ENCODE measurements at places on chromosomes 6 and 20.

DNA sequence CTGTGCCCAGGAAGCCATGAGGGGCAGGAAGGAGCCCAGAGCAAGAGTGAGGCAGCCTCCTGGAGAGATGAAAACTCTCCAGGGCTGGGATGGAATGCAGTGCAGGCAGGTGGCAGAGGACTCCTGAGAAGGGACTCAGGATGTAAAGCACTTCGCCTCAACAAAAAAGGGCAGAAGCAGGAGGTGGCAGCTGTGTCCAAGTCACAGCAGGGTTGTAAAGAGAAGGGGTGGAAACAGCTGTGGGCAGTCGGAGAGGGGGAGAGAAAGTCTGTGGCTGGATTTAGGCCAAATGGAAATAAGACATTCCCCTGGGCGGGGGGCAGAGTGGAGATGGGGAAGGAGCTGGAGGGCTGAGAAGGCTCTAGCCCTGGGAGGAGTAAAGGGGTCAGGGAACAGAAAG is 34.9 kb downstream of the CYP21A2 start:
- DNase-seq, result no peak

DNA sequence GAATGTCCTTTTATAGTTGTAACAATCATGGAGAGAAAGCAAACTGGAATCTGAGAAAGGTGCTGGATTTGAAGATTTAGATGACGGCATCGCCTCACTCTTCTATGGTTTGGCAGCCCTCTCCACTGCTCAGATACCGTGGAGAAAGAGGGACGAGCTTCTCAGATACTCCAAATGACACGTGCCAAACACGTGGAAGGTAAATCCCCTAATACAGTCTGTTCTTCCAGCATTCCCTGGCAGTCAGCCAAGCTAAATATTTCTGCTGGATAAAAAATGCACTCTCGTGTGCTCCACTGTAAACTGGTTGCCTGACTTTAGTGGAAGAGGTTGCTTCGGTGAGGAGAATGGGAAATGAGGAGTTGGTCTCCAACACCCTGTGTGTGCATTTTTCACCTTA is 16.7 kb upstream of the PRDM1 start:
- no peak for DNase-seq

- DNase-seq, result no peak
Observed at GRCh38 chr6:169251822-169252504, 1.7 kb downstream of the THBS2 start.

- no peak for DNase-seq
Observed at GRCh38 chr6:167533851-167534250, 209.0 kb downstream of the TTLL2 start.

- no peak for DNase-seq
Observed at GRCh38 chr6:53048431-53049195, 16.6 kb upstream of the FBXO9 start.

GRCh38 chr6:56638760-56639159 is 3.9 kb downstream of the DST start:
- DNase-seq, result no peak

- no peak for DNase-seq
Observed at GRCh38 chr6:90372450-90372849, 75.8 kb upstream of the BACH2 start.

DNA sequence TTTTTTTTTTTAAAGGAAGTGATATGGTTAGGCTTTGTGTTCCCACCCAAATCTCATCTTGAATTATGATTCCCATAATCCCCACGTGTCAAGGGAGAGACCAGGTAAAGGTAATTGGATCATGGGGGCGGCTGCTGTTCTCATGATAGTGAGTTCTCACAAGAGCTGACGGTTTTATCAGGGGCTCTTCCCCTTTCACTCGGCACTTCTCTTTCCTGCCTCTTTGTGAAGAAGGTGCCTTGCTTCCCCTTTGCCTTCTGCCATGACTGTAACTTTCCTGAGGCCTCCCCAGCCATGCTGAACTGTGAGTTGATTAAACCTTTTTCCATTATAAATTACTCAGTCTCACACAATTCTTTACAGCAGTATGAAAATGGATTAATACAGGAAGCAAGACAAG is 64.3 kb downstream of the ZFP64 start:
- DNase-seq, result no peak

GRCh38 chr20:46206025-46206424 is 87.9 kb downstream of the CD40 start:
- DNase-seq, result no peak

DNA sequence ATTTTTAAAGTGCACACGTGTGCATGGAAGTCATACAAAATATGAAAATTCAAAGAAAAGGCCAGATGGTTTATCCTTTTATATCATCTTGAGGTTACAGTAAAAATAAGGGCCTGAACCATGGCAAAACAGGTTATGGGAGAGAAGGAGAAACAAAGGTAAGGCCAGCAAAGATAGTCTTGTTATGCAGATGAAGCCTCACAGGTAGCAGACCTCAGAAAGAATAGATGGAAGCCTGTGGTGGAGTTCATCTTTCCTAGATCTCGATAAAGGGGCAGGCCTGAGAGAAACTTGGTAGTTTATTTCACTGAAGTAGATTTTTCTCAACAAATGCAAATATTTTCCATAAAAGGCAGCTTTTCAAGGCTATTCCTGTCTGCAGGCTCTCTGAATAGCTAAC is 693.8 kb downstream of the KHDRBS2 start:
- no peak for DNase-seq

DNA sequence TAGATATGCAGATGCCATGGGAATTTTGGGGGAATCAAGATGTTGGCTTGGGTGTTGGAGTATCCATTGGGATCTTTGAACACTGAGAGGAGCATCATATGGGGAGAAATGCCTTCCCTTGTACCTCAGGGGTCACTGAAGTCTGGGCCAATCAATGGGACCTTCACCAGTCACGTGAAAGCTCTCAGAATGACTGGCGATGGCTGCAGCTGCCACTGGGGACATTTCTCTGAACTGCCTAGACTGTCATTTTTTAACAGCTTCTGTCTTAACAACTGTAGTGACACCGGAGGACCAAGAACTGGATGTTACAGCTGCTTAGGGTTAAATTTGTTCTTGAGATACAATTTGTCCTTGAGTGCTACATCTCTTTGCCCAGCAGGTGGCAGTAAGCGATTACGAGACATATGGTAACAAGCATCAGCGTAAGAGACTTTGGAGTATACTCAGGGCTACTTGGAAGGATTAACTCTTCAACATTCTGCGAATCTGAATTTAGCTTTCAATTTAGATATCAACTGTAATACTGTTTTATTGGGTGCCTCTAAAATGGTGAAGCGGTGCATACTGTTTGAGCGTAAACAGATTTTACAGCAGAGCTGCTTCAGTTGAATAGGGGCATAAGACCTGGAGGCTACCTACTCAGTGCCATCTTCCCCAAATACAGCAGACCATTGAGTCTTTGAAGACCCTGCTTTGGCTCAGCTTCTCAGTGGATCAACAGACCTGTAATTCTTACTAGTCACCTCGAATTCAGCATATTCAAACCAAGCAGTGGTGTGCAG is 36.0 kb downstream of the CCN2 start:
- DNase-seq, result no peak

DNA sequence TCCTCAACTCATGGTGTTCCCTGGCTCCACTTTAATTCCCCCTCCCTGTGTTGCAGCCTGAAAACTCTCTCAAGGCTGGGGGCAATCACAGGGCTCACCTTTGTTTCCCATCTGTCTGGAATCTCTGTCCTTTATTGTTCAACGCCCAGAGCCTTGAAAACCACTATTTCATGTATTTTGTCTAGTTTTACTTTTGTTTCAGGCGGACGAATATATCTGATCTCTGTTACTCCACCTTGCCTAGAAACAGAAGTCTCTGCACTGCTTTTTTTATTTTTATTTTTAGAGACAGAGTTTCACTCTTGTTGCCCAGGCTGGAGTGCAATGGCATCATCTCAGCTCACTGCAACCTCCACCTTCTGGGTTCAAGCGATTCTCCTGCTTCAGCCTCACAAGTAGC is 27.6 kb downstream of the PLAGL2 start:
- no peak for DNase-seq

DNA sequence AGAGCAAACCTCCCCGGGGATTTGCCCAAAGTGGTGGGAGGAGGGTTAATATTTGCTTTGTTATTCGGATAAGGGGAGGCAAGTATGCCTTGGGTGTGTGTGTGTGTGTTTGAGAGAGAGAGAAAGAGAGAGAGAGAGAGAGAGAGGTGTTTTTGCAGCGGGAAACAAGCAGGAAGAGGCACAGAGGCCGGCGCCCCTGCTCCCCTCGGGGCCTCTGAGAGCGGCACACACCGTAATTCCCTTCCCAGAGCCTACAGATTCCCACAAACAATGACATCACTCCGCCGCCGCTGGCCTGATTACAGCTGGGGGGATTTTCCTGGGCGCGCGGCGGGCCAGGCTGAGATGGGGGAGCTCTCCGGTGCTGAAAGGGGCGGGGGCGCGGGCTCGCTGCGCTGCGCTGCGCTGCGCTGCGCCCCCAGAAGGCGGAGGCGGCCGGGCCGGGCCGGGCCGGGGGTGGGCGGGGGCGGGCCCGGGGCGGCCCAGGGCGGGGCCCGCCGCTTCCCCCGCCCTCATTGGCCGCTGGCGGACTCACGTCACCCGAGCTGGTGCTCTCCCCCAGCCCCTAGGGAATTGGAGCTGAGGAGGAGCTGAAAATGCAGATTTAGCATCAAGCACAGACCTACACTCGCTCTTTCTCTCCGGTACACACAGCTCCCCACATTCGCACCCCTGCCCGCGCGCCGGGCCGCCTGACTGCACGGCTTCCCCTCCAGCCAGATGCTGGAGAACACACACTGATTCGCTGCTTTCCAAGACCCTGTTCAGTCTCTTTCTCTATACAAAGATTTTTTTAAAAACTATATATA is at the start of gene PCSK2:
TSS of gene PCSK2 (plus strand) at position 631 of the 809 bp plus-strand sequence. CDS start 266 bp downstream, outside the sequence.
- DNase-seq, result no peak

- DNase-seq, result no peak
Observed at GRCh38 chr6:76026101-76026500, 46.4 kb downstream of the IMPG1 start.

DNA sequence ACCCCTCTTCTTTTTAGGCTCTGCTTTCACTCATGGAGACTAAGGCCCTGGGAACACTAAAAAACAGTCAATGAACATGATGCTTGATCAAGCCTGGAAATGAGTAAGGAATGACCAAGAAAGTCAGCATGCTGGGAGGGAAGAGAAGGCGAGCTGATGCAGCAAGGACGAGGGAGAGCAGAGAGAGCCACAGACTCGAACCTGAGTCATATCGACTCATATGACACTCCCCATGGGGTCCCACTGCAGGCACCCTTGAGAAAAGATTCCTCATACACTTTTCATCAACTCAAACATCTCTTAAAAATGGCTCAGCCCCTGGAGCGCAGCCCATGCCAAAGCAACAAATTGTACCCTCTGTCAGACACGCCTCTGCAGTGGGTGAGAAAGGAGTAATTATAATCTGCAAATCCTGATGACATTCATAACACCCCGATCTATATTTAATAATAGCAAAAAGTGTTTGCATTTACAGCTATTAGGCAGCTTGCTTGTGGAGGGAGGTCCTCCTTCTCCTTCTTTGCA is 127.2 kb downstream of the F13A1 start:
- DNase-seq, result no peak

DNA sequence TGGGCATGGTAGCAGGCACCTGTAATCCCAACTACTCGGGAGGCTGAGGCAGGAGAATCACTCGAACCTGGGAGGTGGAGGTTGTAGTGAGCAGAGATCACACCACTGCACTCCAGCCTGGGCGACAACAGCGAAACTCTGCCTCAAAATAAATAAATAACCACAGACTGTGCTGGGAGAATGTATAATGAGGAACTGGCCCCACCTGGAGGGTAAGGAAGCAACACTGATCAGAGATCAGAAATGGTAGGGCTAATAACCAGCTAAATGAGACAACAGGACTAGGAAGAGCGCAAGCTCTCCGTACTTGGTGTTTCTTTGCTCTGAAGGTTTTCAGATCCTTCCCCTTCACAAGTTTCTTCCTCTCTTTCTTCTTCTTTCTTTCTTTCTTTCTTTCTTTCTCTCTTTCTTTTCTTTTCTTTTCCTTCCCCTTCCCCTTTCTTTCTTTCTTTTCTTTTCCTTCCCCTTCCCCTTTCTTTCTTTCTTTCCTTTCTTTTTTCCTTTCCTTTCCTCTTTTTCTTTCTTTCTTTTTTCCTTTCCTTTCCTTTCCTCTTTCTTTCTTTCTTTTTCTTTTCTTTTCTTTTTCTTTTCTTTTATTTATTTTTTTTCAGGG is 14.6 kb downstream of the CCM2L start:
- no peak for DNase-seq

- no peak for DNase-seq
Observed at GRCh38 chr6:93746892-93747291, 327.5 kb upstream of the EPHA7 start.
